Daoy (cell line): ENCODE measurements at places on chromosomes 7 and 10. TPM values are rescaled to one million over a fixed set of nuclear protein-coding genes. Genes with fewer than 3 reads are reported as not detected.

Gene TUBB8
- total RNA-seq: 0.60 TPM in 1 of 2 replicates, not detected in the other

Gene CRPPA
- 0.11 and 0.65 TPM in 2 replicates for total RNA-seq

Gene SCIN
- total RNA-seq: 0.06 TPM in 2 replicates

Gene IRF5
- 0.60 and 2.2 TPM in 2 replicates for total RNA-seq

Gene NYAP1
- 0.06 TPM in 1 of 2 replicates, not detected in the other for total RNA-seq

Gene CFAP46
- 3.9 and 4.4 TPM in 2 replicates for total RNA-seq

Gene ALOX5
- 0.06 TPM in 1 of 2 replicates, not detected in the other for total RNA-seq

Gene NODAL
- not detected in 2 replicates for total RNA-seq

Gene ZNF746
- total RNA-seq: 20.7 and 23.7 TPM in 2 replicates

Gene TCTN3
- 16.9 and 25.2 TPM in 2 replicates for total RNA-seq

Gene LRIT1
- total RNA-seq: not detected in 2 replicates

Gene WIPF3
- not detected in 2 replicates for total RNA-seq

Gene KNDC1
- total RNA-seq: not detected in 2 replicates

Gene RNF32
- 1.6 and 3.2 TPM in 2 replicates for total RNA-seq

Gene ZNF33B
- total RNA-seq: 3.4 and 9.3 TPM in 2 replicates

Gene CALY
- total RNA-seq: not detected in 2 replicates

Gene YWHAG
- total RNA-seq: 53.9 and 57.6 TPM in 2 replicates

Gene FUOM
- total RNA-seq: 0.80 and 2.9 TPM in 2 replicates

Gene ZNF727
- total RNA-seq: not detected in 2 replicates

Gene CPA1
- not detected in 2 replicates for total RNA-seq

Gene CAV1
- total RNA-seq: 465 and 514 TPM in 2 replicates

Gene GNAT3
- total RNA-seq: not detected in 2 replicates

Gene HKDC1
- 0.69 and 0.89 TPM in 2 replicates for total RNA-seq

Gene SPDYE1
- not detected in 2 replicates for total RNA-seq

Gene TPK1
- 5.5 and 9.0 TPM in 2 replicates for total RNA-seq

Gene NEBL
- total RNA-seq: under 0.01 TPM in 1 of 2 replicates, not detected in the other

Gene CHAT
- not detected in 2 replicates for total RNA-seq
